Naive thymus-derived CD8-positive, alpha-beta T cell (primary cell): ENCODE measurements at places on chromosomes 2 and 18. TPM values are rescaled to one million over a fixed set of nuclear protein-coding genes. Genes with fewer than 3 reads are reported as not detected.

The CXCR2 gene
- total RNA-seq = not detected

The MXD1 gene
- 15.8 TPM for total RNA-seq

DNA sequence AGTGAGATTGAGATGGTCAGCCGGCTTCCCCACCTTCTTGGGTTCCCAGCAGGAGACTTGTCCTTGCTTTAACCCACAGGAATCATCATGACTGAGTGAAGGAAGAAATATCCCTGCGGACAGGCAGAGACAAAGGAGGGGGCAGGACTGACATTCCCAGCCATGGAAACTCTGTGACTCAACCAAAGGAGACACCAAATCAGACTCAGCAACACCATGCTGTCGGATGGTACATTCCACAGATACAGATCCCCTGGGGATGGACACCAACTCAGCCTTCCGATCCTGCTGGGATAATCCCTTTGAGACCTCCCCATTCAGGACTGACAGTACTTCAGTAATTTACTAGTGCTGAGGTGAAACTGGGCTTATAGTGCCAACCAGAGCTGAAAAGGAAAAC is 518.3 kb downstream of the XIRP2 start:
- DNase-seq = no peak

DNA sequence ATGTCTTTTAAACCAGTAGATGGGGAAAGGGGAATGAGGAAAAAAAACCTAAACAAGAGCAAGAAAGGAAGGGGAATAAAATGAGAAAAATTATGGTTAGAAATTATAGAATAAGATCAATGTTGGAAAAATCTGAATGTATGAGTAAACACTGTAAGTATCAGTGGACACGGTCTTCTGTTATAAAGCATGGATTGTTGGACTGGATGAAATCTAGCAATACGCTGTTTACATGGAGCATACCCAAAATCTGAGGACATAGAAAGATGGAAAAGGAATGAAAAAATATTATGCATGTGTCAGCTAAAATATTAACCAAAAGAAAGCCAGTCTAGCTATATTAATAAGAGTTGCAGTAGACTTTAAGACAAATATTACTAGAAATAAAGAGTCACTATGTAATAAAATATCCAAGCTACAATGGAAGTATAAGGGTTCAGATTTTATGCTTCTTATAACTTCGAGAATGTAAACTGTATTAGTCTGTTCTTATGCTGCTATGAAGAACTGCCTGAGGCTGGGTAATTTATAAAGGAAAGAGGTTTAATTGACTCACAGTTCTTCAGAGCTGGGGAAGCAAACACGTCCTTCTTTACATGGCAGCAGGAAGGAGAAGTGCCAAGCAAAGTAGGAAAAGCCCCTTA is 32.4 kb downstream of the DDX1 start:
- no peak for DNase-seq
